ENCODE measurements at places on chromosomes 4 and X. TPM values are rescaled to one million over a fixed set of nuclear protein-coding genes. Genes with fewer than 3 reads are reported as not detected.

DNA sequence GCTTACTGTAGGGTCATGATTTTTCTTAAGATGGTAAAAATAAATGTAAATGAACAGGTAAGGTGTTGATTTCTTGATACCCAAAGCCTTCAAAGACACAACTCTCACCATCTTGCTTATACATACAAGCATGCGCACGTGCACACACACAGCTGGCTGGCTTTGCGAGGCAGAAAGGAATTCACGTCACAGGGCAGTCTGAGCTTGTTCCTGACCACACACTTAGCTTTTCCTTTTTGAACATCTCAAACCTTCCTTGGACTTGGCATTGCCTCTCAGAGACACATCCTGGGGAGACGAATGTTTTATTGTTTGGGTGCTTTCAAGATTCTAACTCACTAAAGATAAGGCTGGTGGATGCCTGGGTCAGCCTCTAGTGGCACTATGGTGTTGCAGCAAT lies 175.0 kb downstream of the NHS start:
- no peaks in the 10 kb centered on the region for H3K36me3 ChIP-seq
- no peak overlapping the region for H3K4me3 ChIP-seq
- H3K4me1 ChIP-seq = peaks cover 69% of the 10 kb centered on the region
- no peak overlapping the region for H3K27ac ChIP-seq

DNA sequence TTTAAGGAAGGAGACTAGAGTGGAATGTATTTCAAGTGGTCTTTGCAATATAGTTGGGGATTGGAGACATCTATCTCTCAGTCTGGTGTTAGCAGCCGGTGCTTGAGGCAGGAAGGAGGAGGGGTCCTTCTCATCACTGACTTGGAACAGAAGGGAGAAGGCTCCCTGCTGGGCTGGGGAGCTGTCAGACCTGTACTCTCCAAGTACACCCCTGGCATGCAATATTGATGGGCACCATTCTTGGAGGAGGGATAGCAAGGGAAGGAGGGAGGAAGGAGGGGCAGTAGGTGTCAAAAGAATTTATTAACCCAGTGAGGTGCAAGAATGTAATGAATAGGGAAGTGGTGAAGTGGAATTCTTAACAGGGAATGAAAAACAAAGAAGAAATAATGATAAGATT lies 338.8 kb downstream of the UNC5C start:
- DNase-seq = no peak
- no peaks in the 10 kb centered on the region for H3K27me3 ChIP-seq
- peaks cover 13% of the 10 kb centered on the region for H3K4me1 ChIP-seq
- peaks cover 4% of the 10 kb centered on the region for H3K36me3 ChIP-seq
- no peak overlapping the region for H3K4me3 ChIP-seq
- H3K27ac ChIP-seq = no peak overlapping the region

DNA sequence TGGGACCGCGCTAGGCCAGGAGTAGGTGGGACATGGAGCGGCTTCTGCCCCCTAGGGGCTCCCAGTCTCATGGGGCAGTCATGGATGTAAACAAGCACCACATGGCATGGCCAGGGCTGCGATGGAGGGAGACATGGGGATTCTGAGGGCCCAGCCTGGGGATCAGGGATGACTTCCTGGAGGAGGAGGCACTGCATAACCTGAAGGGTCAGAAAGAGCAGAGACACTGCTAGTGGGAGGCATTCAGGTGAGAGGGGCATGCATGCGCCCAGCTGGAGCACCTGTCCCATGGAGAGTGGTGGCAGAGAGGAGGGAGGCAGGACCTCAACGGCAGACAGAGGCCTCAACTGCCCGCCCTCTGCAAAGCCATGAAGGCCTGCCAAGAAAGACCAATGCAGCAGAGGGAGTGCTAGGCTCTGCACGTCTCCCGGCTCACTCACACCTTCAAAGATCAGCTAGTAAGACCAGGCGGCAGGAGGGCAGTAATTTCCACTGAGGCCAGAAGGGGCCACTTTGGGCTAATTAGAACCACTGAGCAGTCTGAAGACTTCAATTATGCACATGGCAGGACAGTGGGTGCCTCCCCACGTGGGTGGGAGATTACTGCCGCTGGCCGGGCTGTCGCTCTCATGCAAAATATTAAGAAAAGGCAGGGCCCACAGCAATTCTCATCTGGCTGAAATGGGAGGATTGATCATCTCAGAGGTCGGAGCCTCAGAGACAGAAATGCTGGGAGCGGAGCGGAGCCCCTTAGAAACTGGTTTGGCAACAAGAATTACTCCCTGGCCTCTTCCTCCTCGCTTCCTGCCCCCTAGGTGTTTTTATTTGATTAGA lies 69.6 kb downstream of the PPP2R2C start:
- peaks cover 86% of the 10 kb centered on the region for H3K27me3 ChIP-seq
- no peaks in the 10 kb centered on the region for H3K36me3 ChIP-seq
- H3K4me1 ChIP-seq = no peaks in the 10 kb centered on the region
- H3K4me3 ChIP-seq = no peak overlapping the region

ASB12 gene
- total RNA-seq = 0.44 TPM

Data from chondrocyte (in vitro differentiated cells).